NCI-H2107 (cell line): ENCODE measurements at places on chromosomes 11 and 22.

GRCh38 chr22:26476705-26477340 is 6.8 kb downstream of the HPS4 start:
- no peak for DNase-seq

- no peak for DNase-seq
Observed at GRCh38 chr22:39932918-39933649, 27.1 kb upstream of the TMA7B start.

DNA sequence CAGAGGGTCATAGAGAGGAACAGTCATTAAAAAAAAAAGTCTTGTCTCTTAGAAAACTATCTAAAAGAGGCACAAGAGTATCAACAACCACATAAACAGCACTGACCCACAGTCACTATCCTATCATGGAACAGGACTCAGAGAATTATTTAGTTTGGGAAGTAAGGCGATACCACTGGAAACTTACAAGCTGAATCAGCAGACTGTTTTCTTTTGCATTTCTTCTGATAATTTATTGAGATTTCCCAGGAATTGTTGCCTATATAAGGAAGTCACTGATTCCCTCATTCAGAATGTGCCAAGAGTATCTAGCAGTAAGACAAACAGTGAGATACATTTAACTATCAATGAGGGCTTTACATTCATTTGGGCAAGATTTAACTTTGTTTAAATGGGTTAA is 304.1 kb downstream of the GUCY1A2 start:
- no peak for DNase-seq

DNA sequence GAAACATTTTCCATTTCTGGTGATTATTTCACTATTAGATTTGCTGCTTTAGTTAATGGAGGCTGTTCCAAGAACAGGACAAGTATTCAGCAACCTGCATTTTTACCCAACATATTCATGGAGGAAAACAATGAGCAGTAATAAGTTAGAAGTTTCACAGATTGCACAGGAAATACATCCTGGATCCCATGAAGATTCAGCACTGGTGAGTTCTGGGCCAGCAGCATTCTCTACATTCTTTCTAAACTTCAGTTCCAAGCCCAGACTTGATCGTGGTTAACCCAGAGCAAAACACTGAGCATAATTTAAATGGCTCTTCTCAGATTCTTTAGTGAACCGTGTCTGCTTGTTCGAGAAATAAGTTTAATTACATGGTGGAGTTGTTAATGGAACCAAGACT is 3.8 kb downstream of the FJX1 start:
- DNase-seq, result no peak

- no peak for DNase-seq
Observed at GRCh38 chr22:45413013-45413367, 409 bp downstream of the SMC1B start.
